ENCODE measurements at places on chromosomes 5 and 9. TPM values are rescaled to one million over a fixed set of nuclear protein-coding genes. Genes with fewer than 3 reads are reported as not detected.

Gene CDKN2AIPNL
- total RNA-seq: 23.7 TPM

Gene NOXA1
- total RNA-seq: 1.2 TPM

Gene SPINK4
- total RNA-seq: not detected

Gene SHROOM1
- 2.9 TPM for total RNA-seq

Gene C5orf58
- not detected for total RNA-seq

Gene DMRT3
- total RNA-seq: not detected

Gene AFAP1L1
- 121 TPM for total RNA-seq

Gene SPAG8
- total RNA-seq: 3.7 TPM

Gene EQTN
- total RNA-seq: 0.51 TPM

Gene FCN1
- 9.3 TPM for total RNA-seq

Gene EPB41L4A
- total RNA-seq: 9.7 TPM

Gene PAEP
- not detected for total RNA-seq

Gene SPRY4
- 15.6 TPM for total RNA-seq

Gene HTR4
- not detected for total RNA-seq

Gene CCDC183
- not detected for total RNA-seq

Data from tongue (tissue), 3 donors.